ENCODE measurements at places on chromosomes 5 and 9.

DNA sequence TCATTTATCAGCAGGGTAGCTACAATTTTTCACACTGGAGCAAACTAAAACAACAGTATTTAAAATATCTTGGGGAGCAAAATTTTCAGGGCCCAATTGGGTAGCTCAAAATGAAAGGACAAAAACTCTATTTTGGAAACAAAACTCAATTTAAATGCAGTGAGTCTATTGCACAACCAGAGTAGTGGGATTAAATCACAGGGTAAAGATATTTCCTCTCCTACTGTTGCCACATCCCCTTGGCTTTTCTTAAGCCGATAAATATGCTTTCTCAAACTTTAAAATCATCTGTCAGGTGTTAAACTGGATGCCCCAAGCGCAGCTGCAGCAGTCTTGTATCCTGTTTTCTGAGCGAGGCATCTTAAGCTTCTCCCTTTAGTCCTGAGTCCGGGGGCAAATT is 1474.3 kb upstream of the CDH9 start:
- no peak for DNase-seq

DNA sequence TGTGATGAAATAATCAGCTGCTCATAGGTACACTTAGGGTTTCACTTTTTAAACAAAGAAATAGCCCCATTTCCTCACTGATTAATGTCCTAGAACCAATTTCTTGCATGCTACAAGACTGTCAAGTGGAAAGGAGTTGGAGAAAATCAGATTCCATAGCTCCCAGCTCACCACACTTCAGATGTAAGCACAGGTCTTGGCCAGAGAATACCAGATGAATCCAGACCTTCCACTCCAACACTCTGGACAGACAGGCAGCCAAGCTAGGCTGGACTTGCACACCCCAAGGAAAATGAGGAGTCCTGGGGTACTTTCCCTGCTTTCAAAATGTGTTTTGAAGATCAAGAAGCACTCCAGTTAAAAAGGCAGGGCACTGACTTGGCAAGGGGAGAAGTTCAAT is 68.5 kb downstream of the KLHL3 start:
- no peak for DNase-seq

- DNase-seq = no peak
Observed at GRCh38 chr5:160260006-160260775, 30.9 kb downstream of the FABP6 start.

- DNase-seq = peak; percentile 85
Observed at GRCh38 chr9:35847792-35848572, 19.0 kb downstream of the TMEM8B start.

GRCh38 chr9:693201-694091 is 148.1 kb upstream of the DMRT1 start:
- peak; percentile 90 for DNase-seq

All from fibroblast of skin of abdomen (primary cell).